ENCODE measurements at places on chromosomes 13 and 19.

DNA sequence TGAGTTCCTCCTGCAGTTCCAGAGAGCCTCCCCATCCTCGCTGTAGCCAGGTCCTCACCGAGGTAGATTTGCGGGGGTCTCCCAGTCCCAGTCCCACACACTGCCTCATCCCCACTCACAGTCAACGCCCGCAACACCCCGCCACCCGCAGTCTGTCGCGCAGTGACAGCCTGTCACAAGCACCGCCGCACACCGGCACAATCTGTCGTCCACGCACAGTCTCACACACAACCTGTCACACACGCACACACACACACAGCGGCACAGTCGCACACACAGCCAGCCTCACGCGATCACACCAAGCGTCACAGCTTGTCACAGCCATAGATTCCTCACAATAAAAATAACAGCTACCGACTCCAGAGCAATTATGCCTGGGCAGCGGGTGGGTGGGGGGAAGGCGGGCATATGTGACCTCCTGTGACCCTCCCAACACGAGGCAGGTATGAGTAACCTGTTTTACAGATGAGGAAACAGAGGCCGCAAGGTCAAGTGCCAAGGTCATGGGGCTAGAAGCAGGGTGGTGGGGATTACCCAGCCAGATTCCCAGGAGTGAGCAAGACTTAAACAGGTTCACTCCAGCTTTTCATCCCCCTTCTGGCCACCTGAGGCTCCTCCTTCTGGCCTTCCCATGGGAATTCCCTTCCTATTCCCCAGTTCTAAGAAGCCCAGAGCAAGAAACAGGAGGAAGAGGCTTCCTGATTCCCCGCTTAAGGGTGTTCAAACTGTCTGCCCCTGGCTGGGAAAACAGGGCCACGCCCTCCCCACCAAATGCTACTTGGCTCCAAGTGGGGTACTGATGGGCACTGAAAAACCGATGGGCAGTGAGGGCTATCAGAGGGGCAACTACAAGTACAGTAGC, 13.9 kb downstream of the NFIX start:
- DNase-seq, result no peak

- DNase-seq, result no peak
These were observed 6.2 kb downstream of the CPAMD8 start for GRCh38 chr19:17020385-17020784.

DNA sequence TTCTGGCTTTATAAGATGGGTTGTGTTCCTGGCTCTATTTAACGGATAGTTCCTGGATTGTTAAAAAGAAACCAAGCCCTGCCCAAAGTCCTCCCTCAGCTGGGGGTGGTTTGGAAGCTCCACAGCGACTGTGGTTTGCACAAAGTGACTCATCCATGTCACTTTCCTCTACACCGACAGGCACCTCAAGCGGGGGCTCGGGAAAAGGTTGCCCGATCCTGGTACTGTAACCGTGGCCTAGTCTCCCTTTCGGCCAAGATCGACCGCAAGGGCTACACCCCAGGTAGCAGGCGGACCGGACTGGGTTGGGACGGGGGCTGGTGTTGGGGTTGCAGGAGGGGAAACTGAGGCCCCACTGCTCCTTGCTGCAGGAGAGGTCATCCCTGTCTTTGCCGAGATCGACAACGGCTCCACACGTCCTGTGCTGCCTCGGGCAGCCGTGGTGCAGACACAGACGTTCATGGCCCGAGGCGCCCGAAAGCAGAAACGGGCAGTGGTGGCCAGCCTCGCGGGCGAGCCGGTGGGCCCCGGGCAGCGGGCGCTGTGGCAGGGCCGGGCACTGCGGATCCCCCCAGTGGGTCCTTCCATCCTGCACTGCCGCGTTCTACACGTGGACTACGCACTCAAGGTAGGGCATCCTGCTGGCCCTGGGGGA, 1.6 kb downstream of the ARRDC2 start:
- no peak for DNase-seq

GRCh38 chr13:30898678-30899241, 7.3 kb upstream of the MEDAG start:
- DNase-seq, result no peak
